ENCODE measurements at places on chromosomes 16 and 17.

DNA sequence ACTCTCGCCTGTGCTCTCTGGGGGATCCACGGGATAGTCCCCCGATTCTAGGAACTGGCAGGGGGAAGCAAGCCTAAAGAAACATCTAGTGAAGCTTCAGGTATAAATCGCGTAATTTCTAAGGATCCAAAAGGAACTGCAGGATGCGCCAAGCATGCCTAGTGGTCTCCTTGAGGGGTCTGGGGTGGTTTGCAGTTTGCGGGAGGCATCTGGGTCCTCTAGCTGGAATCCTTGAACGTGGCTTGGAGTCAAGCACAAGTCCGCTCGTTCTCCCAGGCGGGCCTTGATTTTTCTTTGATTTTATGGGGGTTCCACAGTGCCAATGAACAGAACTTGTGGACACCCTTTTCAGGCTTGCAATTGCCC, 1000.5 kb downstream of the KCNJ18 start:
- DNase-seq, result no peak

GRCh38 chr17:74864866-74865395, 5.2 kb upstream of the GRIN2C start:
- DNase-seq, result peak; percentile 76

GRCh38 chr17:48961516-48962233, 6.7 kb downstream of the GIP start:
- DNase-seq, result no peak

DNA sequence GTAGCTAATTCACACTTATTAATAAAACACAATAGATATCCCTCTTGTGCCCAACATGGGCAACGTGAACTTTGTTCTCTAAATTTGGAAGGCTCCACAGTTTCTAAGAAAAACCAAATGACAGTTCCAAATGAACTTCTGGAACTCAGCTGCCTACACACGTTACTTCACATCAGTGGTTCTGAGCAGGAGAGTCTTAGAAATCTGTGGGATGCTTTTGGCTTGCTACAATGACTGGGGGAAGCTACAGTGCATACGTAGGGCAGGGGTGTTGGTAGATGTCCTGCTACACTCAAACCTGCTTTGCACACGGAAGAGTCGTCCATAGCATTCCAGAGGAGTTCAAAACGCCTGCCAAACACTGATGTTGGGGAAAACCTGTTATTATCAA, 8.0 kb downstream of the TXNDC11 start:
- no peak for DNase-seq

- no peak for DNase-seq
These were observed 36.8 kb upstream of the ZNF469 start for GRCh38 chr16:88345721-88346560.

- no peak for DNase-seq
These were observed 105.8 kb upstream of the ADAMTS18 start for GRCh38 chr16:77540646-77541045.

DNA sequence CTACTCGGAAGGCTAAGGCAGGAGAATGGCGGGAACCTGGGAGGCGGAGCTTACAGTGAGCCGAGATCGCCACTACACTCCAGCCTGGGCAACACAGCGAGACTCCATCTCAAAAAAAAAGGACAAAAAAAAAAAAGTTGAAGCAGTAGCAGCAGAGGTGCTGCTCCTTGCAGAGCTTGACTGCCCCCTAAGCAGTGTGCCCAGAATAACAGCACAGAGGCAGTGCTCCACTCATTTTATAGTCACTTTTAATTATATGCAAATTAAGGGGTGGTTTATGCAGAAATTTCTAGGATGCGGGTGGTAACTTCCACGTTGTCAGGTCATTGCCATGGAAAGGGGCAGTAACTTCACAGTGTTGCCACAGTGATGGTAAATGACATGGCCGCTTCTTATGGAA, 54.3 kb upstream of the NOL11 start:
- no peak for DNase-seq

- no peak for DNase-seq
These were observed 5.8 kb upstream of the ABCA6 start for GRCh38 chr17:69147460-69147859.

DNA sequence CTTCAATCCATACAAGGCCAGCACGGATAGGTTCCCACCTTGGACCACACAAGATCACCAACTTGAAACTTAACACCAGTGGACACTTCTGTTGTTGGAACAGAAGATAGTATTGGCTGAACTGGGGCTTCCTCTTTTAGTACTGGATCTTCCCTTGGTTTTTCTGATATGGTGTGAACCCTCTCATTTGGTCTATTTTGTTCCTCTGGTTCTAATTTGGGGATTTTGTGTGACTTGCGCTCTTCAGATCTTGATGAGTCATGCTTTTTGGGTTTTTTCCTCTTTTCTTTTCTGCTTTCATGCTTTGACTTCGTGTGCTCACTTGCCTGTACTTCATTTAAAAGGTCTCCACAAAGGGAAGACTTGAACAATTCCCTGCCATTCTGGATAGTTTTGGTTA, 39.0 kb downstream of the SOST start:
- DNase-seq, result no peak

- DNase-seq, result no peak
These were observed 287.5 kb downstream of the IRX3 start for GRCh38 chr16:53998966-53999522.

GRCh38 chr17:76370261-76370993, 14.0 kb upstream of the SPHK1 start:
- peak; percentile 63 for DNase-seq

GRCh38 chr17:2138761-2139160, 83.9 kb downstream of the HIC1 start:
- DNase-seq, result no peak

- no peak for DNase-seq
These were observed 2.5 kb downstream of the TTLL6 start for GRCh38 chr17:48814504-48814903.

- no peak for DNase-seq
These were observed 32.2 kb downstream of the NAGPA start for GRCh38 chr16:5001571-5001970.

- DNase-seq, result no peak
These were observed 99.0 kb downstream of the CMIP start for GRCh38 chr16:81543571-81543970.

GRCh38 chr16:3578610-3579551, 1.7 kb upstream of the NLRC3 start:
- no peak for DNase-seq
